Right renal pelvis (tissue), 4 donors: ENCODE measurements at places on chromosomes 2 and 18. TPM values are rescaled to one million over a fixed set of nuclear protein-coding genes. Genes with fewer than 3 reads are reported as not detected.

MOGAT1 gene
- not detected for polyA plus RNA-seq

MSTN gene
- polyA plus RNA-seq, result 2.9 TPM

ZC3H6 gene
- polyA plus RNA-seq, result 9.7 TPM

ZNF512 gene
- 81.4 TPM for polyA plus RNA-seq

CPSF3 gene
- polyA plus RNA-seq, result 52.5 TPM
